ENCODE measurements at places on chromosomes 3 and 15.

DNA sequence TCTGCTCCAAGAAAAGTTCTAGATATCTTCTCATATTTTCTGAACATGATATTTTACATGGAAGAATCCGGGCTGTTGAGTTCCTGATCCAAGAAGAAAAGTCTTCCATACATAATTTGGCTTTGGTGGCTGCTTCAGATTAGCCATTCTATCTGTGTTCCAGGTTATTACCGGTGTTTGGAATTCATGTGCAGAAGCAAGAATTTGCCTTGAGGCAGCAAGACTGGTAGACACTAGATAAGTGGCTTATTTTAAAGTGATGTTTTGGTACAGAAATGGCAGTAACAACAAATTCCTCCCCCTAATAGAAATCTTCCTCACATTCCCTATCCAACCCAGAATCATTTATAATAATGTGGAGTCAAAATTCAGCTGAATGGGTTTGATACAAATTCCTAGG is 29.2 kb downstream of the MITF start:
- no peak for DNase-seq

- DNase-seq: no peak
These were observed 1033.8 kb downstream of the DIPK2A start for GRCh38 chr3:145005427-145005826.

- DNase-seq: no peak
These were observed 51.3 kb downstream of the TPRG1 start for GRCh38 chr3:189222927-189223636.

DNA sequence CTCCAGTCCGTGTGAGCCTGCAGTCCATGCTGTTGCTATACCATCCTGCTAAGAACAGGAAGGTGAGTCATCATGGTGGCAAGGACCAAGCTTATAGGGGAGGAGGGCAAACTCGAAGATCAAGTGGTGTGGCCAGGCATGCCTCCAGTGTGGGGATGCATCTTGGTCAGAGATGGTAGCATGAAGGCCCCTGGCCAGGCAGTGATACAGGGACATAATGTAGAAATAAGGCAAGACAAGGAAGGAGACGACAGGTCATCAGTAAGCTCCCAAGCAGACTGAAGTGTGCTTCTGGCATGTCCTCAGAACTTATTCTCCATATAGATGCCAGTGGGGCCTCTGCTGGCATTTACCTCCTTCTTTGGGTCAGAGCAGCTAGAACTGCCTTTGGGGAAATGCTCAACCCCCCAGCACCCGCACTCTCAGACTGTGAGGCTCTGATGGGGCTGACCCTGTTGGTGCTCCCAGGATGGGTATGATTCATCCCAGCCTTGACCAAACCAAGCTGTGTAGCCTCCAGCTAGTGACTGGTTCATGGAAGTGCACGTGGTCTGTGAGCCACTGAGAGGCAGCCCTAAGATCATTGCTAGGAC is 52.5 kb upstream of the ATP2B2 start:
- no peak for DNase-seq

GRCh38 chr15:67803996-67804843 is 21.1 kb upstream of the SKOR1 start:
- DNase-seq: no peak

- no peak for DNase-seq
These were observed 151.2 kb upstream of the TMCO5A start for GRCh38 chr15:37783290-37783689.

GRCh38 chr3:142896201-142896755 is 7.4 kb upstream of the PCOLCE2 start:
- no peak for DNase-seq

GRCh38 chr3:188888321-188889053 is 283.3 kb upstream of the TPRG1 start:
- no peak for DNase-seq

GRCh38 chr3:73784686-73785392 is 160.1 kb upstream of the PDZRN3 start:
- DNase-seq: no peak

DNA sequence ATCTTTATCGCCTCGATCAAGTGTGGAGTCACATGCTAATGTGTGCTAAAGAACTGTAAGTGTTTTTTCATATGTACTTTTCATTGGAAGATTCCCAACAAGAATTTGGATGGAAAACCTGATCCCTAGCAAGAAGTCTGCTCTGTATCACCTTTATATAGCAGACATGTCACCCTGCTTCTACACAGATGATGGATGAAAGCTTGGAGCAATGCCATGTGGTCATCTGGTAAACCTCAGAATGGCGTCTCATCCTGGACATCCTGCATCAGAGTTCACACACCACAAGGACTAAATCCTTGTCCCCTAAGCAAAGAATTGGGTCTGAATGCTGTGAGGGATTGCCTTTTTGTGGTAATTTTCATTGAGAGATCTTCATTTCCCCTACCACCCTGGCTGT is 42.1 kb upstream of the CTDSPL start:
- no peak for DNase-seq

GRCh38 chr15:46595016-46595415 is 960.2 kb downstream of the SQOR start:
- no peak for DNase-seq

DNA sequence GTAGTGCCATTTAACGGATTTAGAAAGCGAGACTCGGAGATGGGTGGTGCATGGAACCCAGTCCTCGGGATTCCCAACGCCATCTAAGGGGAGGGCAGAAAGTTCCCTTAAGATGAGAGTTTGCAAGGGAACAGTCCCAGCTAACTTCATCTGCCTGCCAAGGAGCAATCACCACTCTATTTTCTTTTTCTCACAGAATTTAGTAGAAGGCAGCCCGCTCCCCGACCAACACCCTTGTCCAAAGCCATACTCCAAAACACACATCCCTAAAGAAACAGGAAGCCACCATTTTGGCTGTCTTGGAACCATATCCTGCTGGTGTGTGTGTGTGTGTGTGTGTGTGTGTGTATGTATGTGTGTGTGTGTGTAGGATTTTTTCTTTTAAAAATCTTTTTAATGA is 7.1 kb upstream of the FGD5 start:
- no peak for DNase-seq

GRCh38 chr3:39329493-39329892 is at the start of gene CCR8:
Gene CCR8, plus strand, starts transcription at chr3:39329709. Its CDS starts 2,623 bp downstream, at chr3:39332332.
- no peak for DNase-seq

DNA sequence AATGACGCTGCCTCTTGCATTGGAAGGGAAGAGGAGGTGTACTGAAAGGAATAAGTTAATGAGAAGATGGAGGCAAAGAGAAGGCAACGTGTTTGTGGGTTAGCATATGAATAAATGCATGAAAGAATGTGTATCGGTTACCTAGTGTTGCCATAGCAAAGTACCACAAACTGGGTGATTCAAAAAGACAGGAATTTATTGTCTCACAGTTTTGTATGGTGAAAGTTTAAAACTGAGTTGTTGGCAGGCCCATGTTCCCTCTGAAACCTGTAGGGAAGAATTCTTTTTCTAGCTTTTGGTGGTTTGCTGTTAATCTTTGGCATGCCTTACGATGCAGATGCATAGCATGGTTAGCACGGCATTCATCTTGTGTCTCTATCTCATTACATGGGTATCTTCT is 729.9 kb downstream of the MECOM start:
- DNase-seq: no peak

GRCh38 chr15:98397419-98397818 is 250.9 kb upstream of the IGF1R start:
- DNase-seq: no peak

DNA sequence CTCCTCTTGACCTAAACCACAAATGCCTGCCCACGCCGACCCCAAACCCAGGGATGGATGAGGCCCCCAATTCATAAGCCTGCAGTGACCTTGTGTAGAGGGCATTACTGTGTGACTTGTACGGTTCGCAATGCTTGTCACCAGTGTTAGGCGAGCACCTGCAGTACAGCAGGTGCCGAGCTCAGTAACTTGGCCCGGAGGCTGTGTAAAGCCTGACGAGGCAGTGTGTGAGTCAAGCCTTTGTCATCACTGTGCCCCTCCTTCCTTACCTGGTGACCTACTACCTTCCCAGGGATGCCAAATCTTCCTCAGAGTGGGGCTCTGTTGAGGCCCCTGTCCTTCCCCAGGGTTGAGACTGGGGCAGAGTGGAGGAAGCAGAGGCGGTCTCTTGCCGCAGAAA is 37.2 kb upstream of the TMEM115 start:
- no peak for DNase-seq

- DNase-seq: no peak
These were observed 7.3 kb downstream of the ST3GAL6 start for GRCh38 chr3:98770261-98771039.

DNA sequence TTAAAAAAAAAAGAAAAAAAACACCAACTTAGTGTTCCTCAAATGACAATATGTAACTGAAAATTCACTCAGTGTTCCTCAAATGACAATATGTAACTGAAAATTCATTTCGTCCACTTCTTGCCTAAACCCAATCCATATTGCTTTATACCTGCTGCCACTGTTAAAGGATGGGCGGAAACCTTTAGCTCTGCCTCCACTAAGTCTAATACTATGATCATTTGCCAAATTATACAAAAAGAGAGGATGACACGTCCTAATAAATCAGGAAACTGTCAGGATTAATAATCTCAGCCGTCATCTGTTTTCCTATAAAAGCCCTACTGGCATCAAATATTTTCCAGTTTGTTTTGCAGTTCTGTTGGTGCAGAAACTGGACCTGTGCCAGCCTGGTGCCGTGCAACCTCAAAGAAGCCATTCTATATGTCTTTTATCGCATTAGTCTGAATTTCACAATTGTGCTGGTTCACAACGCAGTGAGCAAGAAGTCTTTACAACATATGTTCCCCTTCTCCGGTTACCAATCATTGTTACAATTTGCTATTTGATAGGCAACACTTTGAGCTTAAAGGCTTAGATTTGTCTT is 160.4 kb upstream of the KCNH8 start:
- DNase-seq: no peak

DNA sequence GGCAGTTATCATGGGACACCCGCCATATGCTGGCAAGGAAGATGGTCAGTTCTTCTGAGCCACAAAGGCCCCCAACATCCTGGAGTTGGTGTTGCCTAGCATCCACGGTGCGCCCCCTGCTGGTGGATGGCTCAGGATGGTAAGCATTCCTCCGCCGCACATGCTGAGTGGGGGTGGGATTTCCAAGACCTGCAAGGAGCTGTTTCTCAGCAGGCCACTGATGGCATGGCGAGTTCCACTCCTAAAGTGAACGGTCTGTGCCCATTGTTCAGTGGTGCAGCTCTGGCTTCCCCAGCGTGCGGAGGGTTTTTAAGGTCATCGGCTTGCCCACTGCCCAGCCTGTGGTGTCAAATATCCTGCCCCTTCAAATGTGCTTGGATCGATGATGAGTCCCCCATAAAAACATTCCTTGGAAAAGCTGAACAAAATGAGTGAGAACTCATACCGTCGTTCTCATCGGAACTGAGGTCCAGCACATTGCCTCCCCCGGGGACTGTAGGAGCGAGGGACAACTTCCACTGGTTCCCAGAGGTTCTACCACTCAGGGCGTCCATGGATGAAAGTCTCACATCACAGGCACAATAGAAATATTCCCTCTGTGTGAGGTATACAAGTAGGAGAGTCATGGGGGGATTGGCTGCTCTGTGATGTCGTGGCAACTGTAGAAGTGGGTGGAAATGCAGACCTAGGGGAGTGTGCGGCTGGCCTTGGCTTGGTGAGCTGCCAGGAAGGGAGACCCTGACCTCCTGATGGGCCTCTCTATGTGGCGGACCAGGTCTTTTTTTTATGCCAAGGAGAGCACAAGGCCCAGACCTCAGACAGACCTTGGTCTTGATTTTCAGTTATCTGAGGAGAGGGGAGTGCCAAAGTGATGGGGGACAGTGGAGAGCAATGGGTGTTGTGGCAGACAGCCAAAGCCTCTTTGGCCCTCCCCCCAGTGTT is 102.0 kb downstream of the SNRPN start:
- DNase-seq: no peak

GRCh38 chr15:99452010-99452409 is 113.8 kb upstream of the MEF2A start:
- no peak for DNase-seq

GRCh38 chr15:62068071-62068809 is 1.5 kb downstream of the C2CD4A start:
- DNase-seq: no peak

DNA sequence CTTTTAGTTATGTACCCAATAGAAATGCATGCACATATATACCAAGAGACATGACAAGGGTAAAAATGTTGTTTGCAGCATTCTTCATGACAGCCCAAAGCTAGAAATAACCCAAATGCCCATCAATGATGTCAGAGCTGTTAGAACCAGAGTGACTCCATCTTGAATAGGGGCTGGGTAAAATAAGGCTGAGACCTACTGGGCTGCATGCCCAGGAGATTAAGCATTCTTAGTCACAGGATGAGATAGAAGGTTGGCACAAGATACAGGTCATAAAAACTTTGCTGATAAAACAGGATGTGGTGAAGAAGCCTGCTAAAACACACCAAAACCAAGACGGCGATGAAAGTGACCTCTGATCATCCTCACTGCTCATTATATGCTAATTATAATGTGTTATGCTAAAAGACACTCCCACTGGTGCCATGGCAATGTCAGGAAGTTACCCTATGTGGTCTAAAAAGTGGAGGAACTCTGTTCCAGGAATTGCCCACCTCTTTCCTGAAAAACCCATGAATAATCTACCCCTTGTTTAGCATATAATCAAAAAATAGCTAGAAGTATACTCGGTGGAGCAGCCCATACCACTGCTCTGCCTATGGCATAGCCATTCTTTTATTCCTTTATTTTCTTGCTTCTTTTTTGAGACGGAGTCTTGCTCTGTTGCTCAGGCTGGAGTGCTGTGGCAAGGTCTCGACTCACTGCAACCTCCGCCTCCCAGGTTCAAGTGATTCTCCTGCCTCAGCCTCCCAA is 32.9 kb downstream of the ZBTB11 start:
- DNase-seq: no peak

DNA sequence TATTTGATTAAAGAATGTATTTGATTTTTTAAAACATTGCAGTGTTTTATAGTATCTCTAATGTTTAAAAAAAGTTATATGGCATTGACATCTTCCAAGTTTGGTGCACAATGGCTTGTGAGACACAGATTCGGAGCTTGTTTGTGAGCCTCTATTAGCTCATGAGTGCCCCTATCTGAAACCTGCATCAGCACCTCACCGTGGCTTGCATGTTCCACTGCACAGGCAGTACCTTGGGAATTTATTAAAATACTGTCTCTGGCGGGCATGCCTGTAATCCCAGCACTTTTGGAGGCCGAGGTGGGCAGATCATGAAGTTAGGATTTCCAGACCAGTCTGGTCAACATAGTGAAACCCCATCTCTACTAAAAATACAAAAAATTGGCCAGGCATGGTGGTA is 6.8 kb upstream of the RTP2 start:
- DNase-seq: no peak

DNA sequence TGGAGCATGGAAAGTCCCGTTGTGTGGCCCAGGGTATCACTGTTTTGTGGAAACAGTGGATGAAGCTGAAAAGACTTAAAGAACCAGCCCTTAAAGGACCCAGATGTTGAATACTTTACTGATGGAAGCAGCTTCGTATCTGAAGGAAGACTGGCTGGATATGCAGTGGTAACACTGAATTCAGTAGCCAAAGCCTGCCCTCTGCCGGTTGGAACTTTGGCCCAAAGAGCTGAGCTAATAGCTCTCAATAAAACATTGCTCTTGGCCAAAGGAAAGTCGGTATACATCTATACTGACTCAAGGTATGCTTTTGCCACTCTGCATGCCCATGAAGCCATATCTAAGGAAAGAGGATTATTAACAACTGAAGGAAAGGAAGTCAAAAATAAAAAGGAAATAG is 885.4 kb downstream of the PDCD6IP start:
- DNase-seq: no peak

Data from NCI-H2081 treated with DMSO at 0.1 percent for 48 hours (cell line).